HAP-1 (cell line): ENCODE measurements at places on chromosomes 2 and 18.

DNA sequence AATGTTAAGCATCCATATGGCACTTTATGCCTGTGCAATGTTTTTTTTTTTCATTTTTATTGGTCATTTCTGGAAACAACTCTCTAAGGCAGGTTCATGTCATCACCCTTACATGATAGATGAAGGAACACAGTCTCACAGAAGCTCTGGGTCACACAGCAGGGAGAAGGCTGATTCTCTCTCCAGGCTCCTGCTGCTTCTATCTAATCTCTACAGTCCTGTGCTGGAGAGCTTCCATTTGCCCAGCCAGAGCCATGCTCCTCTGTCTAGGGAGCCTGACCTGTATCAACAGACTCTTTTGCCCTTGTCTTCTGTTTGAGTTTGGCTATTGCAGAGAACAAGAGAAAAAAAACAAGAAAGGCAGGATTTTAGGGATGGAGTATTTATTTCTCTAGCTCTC lies 584.8 kb downstream of the MBD2 start:
- no peak for DNase-seq

DNA sequence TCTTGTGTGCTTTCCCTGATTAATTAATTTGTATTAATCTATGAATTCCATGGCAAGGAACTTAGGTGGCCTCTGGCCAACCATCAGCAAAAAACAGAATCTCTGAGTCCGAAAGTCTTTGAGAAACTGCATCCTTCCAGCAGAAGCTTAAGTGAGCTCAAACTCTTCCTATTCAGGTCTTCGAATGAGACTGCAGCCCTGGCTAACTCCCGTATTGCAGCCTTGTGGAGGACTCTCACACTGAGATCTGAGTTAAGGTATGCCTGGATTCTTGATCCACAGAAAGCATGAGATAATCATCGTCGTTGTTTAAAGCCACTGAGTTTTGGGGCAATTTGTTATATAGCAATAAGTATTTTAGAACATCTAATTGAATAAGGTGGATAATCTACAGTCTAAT lies 1143.9 kb upstream of the NXPH2 start:
- DNase-seq = no peak

- DNase-seq = peak; percentile 15
Observed at GRCh38 chr2:50347358-50348044, 684.4 kb downstream of the NRXN1 start.

DNA sequence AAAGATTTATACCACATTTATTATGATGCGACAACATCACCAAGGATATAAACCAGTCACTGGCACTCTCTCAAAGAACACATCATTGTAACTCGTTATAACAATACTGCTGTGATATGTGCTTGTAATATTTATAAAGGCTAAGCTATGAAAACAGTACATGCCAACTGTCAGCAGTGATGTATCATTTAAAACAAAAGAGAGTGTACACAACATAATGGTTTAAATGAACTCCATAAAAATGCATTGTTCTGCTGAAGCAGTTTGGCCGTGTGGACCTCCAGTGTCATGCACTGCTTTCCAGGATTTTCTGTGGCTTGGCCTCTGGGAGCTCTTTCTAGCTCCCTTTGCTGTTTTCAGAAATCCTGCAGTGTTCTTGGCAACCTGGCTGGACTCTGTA lies 215.6 kb downstream of the MTX2 start:
- no peak for DNase-seq

DNA sequence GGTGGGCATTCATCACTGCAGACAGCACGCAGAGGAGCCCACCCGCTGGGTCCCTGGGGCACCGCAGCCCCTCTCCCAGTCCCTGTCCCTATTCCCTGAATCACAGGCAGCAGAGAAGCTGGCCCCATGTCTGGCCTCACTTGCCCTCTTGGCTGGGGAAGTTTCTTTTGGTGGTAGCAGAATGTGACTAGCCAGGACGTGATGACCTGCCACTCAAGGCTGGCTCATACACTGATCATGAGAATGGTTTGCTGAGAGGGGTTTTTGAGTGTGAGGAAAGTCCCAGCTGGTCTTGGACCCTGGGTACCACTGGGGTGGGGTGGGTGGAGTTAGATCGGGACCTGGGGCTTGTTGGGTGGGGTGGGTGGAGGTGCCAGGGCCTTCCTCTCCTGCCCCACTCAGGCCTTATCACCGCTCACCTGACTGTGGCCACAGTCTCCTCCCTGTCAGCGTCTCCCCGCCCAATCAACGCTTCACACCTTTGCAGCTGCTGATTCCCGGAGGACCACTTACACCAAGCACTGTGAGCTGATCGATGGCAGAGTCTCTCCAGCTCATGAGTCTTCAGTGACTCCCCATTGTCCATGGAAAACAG lies 28.9 kb upstream of the FOSL2 start:
- DNase-seq = no peak

DNA sequence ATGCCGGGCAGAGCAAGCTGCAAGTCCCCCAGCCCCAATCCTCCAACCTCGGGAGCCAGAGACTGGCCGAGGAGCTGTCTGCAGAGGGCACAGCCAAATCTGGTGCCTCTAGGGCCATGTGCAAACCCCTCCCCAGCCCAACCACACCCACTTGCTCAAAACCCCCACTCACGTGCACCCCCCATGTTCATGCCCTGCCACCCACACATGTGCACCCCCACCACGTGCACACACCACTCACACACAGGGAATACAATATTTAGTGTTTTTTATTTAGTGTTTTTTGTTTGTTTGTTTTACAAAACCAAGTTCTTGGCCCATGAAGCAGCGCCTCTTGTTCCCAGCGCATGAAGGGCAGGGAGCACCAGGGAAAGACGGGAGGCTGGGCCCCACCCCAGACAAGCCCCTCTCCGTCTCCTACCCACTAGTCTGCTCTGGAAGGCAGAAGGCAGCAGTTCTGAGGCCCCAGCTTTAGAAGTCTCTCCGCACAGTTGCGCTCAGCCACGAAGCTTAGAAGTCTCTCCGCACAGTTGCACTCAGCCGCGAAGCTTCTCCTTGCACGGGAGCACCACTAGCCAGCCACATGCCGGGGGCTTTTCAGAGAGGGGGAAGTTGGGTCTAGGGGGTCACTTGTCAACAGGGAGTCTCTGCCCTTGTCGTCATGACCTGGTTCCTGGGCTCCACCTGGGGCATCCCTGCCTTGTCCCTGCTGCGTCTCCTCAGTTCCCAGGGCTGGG lies 276.1 kb upstream of the HDAC4 start:
- no peak for DNase-seq

GRCh38 chr2:207395535-207396251 lies 134.1 kb upstream of the CREB1 start:
- no peak for DNase-seq

GRCh38 chr2:197079832-197080555 lies 153.5 kb upstream of the PGAP1 start:
- DNase-seq = no peak

GRCh38 chr2:187461294-187462261 lies 13.5 kb upstream of the CALCRL start:
- DNase-seq = no peak

- DNase-seq = no peak
Observed at GRCh38 chr18:10705786-10706185, 180.0 kb downstream of the NAPG start.

- no peak for DNase-seq
Observed at GRCh38 chr2:144663207-144663606, 143.3 kb upstream of the ZEB2 start.

DNA sequence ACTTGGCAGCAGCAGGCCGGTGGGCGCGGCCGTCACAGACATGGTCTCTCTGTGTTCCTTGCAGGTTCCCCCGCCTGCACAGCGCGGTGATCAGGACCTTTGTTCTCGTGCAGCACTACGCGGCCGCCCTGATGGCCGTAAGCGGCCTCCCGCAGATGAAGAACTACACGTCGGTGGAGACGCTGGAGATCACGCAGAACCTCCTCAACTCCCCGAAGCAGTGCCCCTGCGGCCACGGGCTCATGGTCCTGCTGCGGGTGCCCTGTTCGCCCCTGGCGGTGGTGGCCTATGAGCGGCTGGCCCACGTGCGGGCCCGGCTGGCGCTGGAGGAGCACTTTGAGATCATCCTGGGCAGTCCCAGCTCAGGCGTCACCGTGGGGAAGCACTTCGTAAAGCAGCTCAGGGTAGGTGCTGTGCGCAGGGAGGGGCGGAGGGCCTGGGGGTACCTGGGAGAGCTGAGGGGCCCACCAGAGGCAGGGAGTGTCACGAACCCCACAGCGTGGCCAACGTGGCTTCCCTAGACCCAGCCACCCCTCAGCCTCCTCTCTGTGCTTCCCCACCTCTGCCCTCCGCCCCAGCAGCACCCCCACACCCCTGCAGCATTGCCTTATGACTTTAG lies 59.3 kb downstream of the NTSR2 start:
- DNase-seq = no peak

- DNase-seq = no peak
Observed at GRCh38 chr2:86072271-86072858, 33.3 kb downstream of the POLR1A start.

DNA sequence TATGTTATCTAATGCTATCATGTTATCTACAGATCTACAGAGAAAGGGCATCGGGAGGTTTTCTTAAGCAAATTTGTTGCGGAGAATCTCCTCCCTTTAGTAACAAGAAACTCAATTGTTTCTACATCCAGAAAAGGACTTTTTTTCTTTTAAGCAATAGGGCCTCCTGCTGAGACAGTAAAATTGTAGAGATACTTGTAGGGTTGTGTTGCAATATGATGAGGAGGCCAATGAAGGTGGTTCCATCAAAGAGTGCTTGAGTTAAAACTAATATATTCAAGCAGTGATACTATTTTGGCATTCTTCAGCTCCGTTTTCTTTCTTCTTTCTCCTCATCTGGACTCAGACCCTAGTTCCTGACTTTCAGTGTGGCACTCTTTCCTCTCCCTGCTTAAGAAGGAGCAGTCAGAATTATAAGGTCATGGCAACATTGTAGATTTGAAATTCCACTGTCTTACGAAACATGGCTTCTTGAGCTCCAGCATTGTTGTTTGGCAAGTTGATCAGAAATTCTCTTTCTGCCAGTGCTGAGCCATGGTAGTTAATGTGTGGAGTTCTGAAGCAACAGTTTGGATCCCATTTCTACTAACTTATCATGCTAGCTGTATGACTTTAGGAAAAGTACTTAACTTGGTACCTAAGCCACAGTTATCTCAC lies 202.0 kb upstream of the SLC14A2 start:
- no peak for DNase-seq

GRCh38 chr2:27690052-27690451 lies 26.4 kb downstream of the SLC4A1AP start:
- DNase-seq = no peak

GRCh38 chr18:41753826-41754225 lies 201.2 kb upstream of the PIK3C3 start:
- no peak for DNase-seq

- peak; percentile 2 for DNase-seq
Observed at GRCh38 chr18:79515944-79516351, 120.2 kb downstream of the NFATC1 start.

GRCh38 chr2:121925466-121925865 lies 170.0 kb downstream of the TSN start:
- no peak for DNase-seq

- no peak for DNase-seq
Observed at GRCh38 chr2:139218181-139218580, 438.0 kb upstream of the NXPH2 start.

DNA sequence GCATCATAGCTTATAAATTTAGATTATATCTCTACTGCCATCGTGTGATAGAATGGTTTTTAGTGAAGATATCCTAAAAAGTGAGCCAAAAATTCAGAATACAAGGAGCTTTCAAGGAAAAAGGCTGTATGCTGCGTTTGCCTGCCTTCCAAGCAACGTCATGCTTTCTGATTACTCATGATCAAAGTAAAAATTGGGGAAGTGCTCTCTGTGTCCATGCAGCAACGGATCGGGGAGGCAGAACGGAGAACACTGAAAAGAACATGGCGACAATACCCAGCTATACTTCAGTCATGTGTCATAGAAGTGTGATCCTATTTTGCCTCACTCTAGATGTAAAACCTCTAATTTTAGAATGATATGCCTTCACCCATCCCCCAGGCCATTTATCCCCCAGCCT lies 185.7 kb downstream of the SUCLG1 start:
- no peak for DNase-seq
